ENCODE measurements at places on chromosomes 3 and 15. TPM values are rescaled to one million over a fixed set of nuclear protein-coding genes. Genes with fewer than 3 reads are reported as not detected.

SUSD5 gene
- 4.6 TPM for total RNA-seq

DNA sequence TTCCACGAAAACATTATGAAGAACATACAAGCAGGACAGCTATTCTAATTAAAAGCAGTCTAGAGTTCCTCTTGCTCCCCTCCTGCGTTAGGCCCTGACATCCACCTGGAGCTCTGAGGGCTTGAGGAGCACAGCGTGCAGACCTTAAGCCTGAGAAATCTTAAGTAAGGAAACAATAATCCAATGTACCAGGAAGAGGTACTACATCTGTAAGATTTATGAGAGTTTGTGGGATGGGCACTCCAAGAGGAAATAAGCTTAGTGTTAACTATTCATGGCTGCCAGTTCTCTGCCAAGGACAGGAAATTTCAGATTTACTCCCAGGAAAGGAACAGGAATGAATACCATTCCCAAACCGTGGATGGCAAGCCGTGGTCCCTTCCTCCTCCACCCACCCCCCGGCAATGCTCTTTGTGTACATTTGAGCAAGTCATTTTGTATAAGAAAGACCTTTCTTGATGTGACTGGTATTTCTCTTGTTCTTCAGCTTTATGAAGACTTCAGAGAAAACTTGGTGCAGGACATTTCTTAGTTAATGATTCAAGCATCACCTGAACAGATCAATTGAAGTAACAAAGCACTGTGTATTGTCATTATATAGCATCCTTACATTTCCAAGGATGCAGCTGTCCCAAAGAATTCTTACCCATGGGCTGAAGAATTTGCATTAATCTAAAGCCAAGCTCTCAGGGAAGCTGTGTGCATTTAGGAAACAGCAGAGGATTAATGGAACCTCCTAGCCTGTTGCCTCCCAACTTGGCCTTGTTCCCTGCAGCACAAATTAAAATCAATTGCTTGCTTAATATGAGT lies 28.8 kb upstream of the VILL start:
- DNase-seq = no peak

WNT7A gene
- total RNA-seq = not detected

DNA sequence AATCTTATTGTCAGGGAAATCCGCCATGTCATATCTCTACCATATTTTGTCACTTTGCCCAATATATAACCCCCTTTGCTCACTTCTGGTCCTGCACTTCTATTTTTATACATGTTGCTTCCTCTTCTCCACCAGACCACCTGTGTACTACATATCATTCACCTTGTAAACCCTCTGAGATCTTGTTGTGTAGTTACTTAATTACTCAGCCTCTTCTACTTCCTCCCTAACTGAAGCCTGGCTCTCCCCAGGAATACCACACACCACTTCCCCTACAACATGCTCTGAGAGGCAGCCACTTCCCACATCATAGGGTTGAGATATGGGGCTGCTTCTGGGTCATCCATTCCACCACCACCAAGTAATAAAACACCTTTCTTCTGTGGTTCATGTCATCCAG lies 10.0 kb downstream of the HEXA start:
- DNase-seq = peak; percentile 38

- DNase-seq = no peak
Measured at GRCh38 chr15:88480981-88481380, 13.5 kb downstream of the MRPS11 start.

- peak; percentile 73 for DNase-seq
Measured at GRCh38 chr3:66418475-66418931, 82.3 kb downstream of the LRIG1 start.

- DNase-seq = no peak
Measured at GRCh38 chr3:180116658-180117057, 79.9 kb upstream of the PEX5L start.

AADACL2 gene
- not detected for total RNA-seq

ILDR1 gene
- total RNA-seq = not detected

GRCh38 chr3:39158148-39158715 lies 4.8 kb upstream of the CSRNP1 start:
- no peak for DNase-seq

- DNase-seq = no peak
Measured at GRCh38 chr15:60842694-60843093, 363.8 kb upstream of the ICE2 start.

- DNase-seq = no peak
Measured at GRCh38 chr15:101185770-101186169, 66.1 kb downstream of the CHSY1 start.

DNA sequence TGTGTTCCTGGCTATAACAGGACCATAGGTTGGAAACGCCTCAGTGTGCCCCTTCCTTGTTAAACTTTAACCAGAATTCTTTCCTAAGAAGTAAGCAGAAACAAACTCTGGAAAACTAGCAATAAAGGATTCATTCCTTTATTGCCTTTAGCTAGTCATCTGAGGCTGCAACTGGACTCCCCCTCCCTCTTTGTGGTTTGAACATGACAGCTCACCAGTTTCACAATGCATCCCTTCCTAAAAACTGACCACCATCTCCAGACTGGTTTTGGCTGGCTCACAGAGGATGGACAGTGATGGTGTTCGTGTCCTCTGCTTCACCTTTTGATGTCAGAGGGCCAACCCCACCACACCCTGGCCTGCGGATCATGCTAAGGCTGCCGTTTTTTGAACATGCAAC lies 27.9 kb upstream of the TGFBR2 start:
- no peak for DNase-seq

- peak; percentile 78 for DNase-seq
Measured at GRCh38 chr3:39208463-39209055, 16.2 kb upstream of the XIRP1 start.

SLC9A9 gene
- 29.7 TPM for total RNA-seq

- no peak for DNase-seq
Measured at GRCh38 chr3:45864760-45865519, 21.4 kb upstream of the CCR9 start.

PRSS50 gene
- total RNA-seq = under 0.01 TPM

SLC24A5 gene
- not detected for total RNA-seq

GRCh38 chr15:99928429-99928981 lies 195.3 kb upstream of the LYSMD4 start:
- DNase-seq = peak; percentile 96

NGLY1 gene
- 46.2 TPM for total RNA-seq

- peak; percentile 41 for DNase-seq
Measured at GRCh38 chr3:30871720-30872119, 22.7 kb downstream of the GADL1 start.

DNA sequence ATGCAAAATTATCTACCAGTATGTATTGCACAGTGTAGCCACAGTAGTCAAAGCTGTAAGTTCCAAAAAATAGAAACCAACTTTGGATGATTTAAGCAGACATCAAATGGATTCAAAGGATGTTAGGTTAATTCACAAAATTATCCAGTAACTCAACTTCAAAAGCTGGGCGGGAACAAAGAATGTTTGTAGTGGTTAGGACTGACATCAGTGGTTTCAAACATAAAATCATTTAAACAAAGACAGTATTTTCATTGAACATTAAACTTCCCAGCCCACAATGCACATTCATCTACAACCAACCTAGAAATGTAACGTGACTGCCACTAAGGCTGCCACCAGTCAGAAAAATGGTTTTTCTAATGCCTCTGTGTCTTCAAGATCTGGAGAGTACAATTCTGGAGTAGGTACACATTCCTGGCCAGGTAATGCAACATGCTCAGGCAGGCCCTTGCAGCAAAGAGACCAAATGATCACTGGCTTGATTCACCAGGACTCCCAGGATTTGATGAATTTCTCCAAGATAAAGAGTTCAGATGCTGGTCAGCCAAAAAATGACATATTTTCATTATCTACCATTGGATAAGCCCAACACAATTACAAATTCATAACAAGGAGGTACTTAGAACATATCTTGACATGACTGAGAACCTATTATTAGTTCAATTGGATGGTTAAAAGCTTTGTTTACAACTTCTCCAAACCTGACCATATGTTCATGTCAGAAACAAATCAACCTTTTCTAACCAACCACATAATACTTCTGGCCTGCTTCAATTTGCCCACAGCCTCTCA lies 189.8 kb upstream of the CNTN4 start:
- no peak for DNase-seq

DNA sequence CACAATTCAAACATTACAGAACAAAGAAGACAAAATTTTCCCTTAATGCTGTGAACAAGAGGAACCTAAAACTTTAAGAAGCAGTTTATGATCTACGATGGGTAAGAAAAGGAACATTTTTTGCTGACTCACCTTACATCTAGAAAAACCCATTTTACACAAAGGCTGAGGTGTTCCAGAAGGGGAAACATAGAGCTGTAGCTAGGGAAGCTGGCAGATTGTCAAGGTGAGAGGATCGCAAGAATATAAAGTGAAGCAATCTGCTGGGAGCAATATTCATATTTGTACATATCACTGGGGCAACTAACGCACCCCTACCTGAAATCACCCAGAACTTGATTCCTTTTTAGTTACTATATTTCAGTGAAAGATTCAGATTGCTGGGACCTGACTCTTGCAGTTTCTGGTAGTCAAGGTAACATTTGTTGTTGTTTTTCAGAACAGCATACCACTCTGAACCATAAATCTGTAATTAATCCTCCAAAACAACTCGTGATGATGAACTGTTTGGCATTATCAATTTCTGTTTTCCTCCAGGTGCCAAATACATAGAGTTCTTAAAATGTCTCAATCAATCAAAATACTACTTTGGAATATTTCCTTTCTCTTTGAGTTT lies 184.1 kb upstream of the LRRC3B start:
- peak; percentile 23 for DNase-seq

DNA sequence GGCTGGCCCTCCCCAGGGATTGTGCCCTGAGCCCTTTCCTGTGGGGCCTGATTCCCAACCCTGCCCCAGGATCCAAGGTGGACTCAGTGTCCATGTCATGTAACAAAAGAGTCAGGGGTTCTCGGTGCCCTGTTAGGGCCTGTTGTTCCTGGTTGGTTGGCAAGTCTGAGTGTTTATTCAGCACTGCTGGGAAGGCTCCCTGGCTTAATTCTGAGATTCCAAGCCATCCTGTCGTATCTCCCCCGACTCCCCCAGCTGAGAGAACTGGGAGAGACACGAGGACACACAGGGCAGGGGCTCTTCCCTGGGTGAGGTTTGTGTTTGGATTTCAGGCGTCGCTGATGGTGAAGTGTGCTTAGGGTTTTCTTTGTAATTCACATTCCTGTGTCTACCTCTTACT lies 78.3 kb downstream of the EEFSEC start:
- no peak for DNase-seq

COL6A6 gene
- not detected for total RNA-seq

C3orf49 gene
- total RNA-seq = not detected

DNAH1 gene
- 6.1 TPM for total RNA-seq

SERF2 gene
- 276 TPM for total RNA-seq

DNA sequence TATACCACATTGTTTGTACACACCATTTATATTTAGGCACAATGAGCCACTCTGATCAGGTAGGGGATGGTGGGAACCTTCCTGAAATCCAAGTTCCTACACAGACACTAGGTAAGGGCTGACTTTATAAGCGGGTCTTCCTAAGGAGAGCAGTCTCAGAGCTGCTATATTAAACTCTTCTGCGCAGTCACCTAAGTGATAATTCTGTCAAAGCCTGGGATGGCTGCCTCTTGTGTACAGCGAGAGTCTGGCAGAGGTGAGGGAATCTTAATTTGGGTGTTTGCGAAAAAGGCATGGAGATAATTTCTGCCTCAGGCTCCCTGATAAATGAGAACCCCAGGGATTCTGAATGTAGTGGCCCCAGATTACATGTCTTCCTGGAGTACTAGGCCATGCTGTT lies 113.1 kb downstream of the EDEM1 start:
- no peak for DNase-seq

DNA sequence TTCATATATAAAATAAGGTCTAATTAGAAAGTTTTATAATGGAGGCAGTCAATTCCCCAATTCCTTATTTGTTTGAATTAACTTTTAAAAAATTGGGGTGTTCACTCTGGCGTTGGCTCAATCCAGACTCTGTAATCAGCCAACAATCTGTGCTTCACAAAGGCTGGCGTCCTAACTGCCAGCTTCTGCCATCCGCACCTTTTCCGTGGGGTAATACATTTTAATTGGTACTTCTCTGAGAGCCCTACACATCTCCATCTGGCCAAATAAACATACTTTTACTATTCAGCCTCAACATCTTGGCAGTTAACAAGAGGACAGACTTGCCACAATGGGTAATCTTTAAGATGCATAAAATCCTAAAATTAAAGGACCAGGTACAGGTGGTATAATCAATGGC lies 125.2 kb upstream of the CCNL1 start:
- DNase-seq = no peak

All from stomach (tissue), 19 donors.